ENCODE measurements at places on chromosomes 16 and 17. TPM values are rescaled to one million over a fixed set of nuclear protein-coding genes. Genes with fewer than 3 reads are reported as not detected.

The C16orf74 gene
- 0.30 TPM for total RNA-seq

The SYT17 gene
- total RNA-seq, result 7.7 TPM

GRCh38 chr17:62995377-62995885, 29.4 kb downstream of the TANC2 start:
- no peak for DNase-seq

- no peak for DNase-seq
Observed at GRCh38 chr17:15742051-15742795, 10.1 kb downstream of the TBC1D26 start.

DNA sequence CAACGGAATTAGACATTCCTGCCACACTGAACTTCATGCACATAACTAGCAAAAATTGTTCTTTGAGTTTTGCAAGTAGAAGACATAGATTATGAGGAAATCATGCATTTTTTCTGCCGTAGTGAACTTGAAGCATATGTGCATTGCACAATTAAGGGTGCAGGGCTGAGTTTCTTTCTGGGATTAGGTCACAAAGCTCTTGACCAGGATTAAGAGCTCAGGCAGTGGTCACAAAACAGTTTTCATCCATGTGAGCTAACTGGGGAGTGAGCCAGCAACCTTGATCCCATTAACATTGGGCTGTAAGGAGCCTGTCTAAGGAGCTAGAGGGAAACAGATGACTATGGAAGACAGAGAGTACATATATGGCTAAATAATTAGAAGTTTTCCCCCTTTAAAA, 143.7 kb downstream of the PMP22 start:
- no peak for DNase-seq

DNA sequence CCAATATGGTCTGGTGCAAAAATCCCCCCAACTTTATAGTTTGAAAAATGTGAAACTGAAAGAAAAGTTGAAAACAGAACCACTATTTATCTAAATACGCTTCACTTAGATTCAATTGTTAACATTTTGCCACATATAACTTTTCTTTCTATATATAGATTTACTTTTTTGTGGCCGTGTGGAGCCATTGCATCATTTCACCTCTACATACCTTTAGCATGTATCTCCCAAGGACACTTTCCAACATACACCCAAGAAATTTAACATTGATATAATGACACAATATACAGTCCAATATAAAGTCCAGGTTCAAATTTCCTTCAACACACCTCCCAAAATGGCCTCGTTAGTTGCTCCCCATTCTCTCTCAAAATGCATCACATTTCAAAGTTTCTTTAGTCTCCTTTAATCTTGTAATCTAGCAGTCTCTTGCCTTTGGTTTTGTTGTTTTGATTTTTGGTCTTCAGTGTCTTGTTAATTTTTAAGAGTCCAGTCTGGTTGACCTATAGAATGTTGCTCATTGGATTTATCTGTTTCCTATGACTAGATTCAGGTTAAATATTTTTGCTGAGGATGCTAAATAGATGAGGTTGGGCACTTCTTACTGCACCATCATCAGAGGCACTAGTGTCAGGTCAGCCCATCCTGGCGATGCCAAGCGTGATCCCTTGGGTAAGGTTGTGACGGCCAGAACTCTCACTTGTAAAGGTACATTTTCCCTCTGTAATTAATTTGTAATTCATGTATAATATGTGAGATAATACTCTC, 64.3 kb upstream of the BCAR1 start:
- no peak for DNase-seq
